Esophagus squamous epithelium (tissue), 5 donors: ENCODE measurements at places on chromosomes 16 and 17.

- no peak for DNase-seq
These were observed 40.6 kb downstream of the GDE1 start for GRCh38 chr16:19481296-19481695.

DNA sequence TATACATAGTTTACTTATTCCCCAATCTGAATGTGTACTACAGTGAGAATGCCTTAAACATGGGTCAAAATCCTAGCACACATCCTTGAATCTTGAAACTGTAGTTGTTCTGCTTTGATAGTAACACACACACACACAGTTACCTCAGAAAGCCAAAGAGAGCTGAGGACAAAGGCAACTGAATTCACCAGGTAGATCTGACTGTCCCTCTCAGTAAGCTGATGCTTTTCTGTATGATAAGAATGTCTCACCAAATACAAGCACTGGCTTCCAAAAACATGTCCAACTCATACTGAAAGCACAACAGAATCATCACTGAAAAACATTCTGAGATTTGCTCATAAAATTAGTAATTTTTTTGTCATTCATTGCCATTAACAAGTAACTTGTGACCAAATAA is 104.3 kb upstream of the DYNLRB2 start:
- DNase-seq: no peak

- DNase-seq: no peak
These were observed 11.2 kb downstream of the NCBP3 start for GRCh38 chr17:3834811-3835210.

DNA sequence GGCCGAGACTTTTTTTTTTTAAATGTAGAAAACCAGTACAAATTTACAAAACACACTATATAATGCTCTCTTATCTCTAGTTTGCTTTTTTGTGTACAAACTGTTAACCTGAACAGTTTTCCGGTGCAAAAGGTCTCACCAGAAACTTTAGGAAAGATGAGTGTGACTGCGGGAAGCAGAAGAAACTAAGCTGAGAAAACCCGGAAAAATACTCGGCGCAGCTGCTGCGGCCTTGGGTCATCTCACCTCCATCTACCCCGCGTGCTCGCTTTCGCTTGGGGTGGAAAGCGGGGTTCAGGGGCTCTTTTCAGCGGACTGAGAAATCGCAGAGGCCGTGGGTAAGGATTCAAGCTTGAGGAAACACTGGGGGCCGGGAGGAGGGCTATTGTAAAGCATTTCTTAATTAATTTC is 1.8 kb downstream of the SALL1 start:
- no peak for DNase-seq

- DNase-seq: no peak
These were observed 42.4 kb downstream of the SYT17 start for GRCh38 chr16:19210280-19210924.

DNA sequence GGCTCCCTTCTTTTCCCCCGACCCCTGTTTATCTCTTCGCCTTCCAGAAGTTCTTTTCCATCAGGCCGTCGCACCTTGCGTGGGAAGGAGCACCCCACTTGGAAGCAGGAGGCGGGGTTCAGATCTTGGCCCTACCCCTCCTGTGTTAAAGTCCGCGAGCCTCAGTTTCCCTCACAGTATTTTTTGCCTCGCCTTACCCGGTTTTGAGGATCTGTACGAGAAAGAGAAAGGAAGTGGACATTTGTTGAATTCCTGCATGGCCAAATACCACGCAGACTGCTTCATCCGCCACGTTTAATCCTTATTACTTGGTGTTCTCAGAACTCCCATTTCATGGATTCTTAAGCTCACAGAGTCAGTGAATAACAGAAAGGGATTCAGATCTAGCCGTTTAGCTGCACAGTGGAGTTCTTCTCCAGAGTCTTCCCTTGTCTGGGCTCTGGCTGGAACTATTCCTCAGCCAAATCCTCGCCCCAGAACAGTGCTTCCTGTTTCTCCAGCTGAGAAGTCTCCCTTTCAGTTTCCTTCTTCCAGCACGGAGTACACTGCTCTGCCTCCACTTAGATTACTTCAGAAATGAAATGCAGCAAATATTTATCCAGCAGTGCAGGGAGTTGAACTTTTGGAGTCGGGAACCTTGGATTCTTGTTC is 590 bp downstream of the TMEM219 start:
- DNase-seq: no peak

DNA sequence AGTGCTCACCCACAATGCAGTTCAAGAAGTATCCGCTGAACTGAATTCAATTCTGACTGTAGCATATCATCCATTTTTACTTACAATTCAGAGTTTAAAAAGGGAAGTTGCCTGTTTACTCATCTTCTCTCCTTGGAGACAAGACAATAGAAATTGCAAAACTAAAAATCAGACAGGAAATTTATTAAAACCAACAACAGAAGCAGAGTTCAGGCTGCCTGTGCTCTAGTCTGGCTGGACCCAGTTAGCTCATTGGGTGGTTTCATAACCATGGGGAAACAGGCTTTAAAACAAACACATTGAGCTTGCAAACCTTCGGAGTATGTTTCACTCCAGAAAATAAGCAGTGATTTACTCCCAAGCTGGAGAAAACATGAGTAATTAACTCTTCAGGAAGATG is 321.4 kb downstream of the GRIN2A start:
- DNase-seq: no peak

GRCh38 chr16:26569793-26570192 is 496.9 kb upstream of the C16orf82 start:
- no peak for DNase-seq

GRCh38 chr17:79113699-79114457 is 39.3 kb downstream of the ENGASE start:
- DNase-seq: no peak
